GM20000 (cell line): ENCODE measurements at places on chromosomes 16 and 17.
A peak's percentile ranks its signal among the peaks of the same experiment; 100 is the strongest.

DNA sequence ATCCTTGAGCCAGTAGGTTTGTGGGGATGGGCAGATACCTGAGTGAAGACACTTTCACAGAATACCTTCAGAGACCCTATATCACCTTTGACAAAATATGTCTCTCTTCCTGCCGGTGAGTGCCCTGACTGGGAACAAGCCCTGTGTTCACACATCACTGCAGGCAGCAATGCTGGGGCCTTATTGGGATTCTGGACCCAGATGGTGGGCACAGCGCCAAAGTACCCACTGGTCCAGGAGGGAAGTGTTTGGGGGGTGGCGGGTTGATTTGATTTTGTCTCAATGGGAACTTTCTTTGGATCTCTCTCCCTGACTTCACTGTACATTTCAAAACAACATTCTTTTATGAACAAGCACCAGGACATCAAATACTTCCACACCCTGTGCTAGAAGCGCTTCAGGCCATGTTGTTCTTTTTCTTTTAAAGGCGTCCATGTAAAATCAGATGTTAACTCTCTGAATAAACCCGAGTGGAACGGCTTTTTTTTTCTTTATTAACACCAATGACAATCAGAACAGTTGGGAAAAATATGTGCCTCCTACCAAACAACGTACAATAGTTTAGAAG is 62.4 kb upstream of the AKTIP start:
- DNase-seq, result no peak

- peak; percentile 79 for DNase-seq
These were observed 11.9 kb upstream of the COL1A1 start for GRCh38 chr17:50213026-50214022.

DNA sequence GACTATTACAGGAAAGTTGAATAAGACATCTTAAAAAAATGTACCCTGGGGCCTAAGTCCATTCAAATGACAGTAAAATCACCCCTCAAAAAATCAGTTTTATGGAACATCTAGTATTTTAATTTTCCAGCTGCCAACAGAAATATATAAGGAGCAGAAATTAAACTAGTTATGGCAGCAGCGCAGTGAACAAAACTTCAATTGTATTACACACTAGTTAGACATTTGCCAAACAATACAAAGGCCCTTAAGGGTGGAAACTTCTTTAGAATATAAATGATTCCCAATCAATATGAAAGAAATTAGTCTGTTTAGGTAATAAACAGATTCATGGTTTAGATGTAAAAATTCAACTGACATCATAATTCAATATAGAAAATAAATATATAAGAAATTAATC is 18.1 kb upstream of the RFFL start:
- DNase-seq, result no peak

GRCh38 chr16:1777375-1778199 is 4.7 kb upstream of the MRPS34 start:
- DNase-seq, result no peak

DNA sequence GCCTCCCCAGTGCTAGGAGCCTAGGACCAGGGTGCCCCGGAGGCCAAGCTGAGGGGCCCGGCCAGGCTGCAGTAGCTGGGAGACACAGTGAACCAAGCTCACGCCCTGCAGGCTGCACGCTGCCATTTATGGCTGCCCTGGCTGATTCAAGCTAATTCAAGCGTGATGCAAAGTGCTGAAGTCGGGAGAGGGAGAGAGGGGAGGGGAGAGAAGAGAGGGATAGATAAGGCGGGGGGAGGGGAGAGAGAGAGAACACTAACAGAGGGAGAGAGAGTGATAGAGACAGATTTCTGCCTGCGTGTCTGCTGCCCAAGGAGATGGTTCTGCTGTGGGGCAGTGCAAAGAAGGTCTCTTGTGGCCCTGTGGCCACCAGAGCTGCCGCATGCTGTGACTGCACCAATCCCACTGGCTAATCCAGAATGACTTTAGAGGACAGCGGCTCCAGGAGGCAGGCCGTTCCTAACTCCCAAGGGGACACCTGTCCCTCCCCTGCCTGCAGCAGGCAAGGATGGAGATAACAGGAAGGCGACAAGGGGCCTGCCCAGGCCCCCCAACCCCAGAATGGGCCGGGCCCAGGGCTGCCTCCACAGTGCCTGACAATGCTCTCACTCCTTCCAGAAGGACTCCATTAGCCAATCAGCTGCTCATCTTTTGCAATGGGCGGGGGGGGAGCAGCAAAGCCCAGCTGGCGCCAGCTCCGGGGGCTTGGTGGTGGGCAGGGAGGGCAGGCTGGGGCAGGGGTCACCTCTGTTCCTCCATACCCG is 12.9 kb downstream of the MXRA7 start:
- DNase-seq, result no peak

DNA sequence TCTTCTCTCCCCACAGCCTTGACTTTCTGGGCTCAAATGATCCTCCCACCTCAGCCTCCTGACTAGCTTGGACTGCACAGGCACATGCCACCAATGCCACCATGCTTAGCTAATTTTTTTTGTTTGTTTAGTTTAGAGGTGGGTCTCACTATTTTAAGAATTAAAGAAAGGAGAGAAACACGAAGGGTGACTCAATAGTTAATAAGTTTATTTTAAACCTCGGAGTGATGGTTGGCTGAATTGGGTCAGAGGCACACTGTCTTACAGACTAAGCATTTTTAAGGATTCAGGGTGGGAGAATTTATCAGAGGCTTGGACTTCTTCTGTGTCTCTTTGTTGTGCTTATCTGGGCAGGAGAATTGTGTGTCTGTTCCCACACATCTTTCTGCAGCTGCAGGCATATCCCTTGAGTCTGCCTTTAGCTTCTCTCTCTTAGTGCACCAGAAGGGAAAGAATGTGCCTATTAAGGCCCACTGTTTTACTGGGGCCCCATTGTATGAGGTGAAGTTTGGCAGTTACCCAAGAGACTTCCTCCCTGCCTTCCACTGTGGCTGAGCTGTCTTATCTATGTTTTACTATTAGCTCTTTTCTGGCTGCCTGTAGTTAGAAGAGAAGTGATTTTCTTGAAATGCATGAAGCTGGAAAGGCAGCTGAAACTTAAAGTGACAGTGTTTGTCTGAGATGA is 2172.0 kb downstream of the TP53TG3F start:
- DNase-seq, result no peak

- DNase-seq, result peak; percentile 0
These were observed 192.8 kb downstream of the SHCBP1 start for GRCh38 chr16:46428108-46429061.

GRCh38 chr16:57988929-57989328 is 11.5 kb downstream of the ZNF319 start:
- DNase-seq, result no peak

- no peak for DNase-seq
These were observed 269.0 kb downstream of the ABCC12 start for GRCh38 chr16:47886631-47887415.

- DNase-seq, result no peak
These were observed 11.2 kb downstream of the METTL22 start for GRCh38 chr16:8632675-8633182.

DNA sequence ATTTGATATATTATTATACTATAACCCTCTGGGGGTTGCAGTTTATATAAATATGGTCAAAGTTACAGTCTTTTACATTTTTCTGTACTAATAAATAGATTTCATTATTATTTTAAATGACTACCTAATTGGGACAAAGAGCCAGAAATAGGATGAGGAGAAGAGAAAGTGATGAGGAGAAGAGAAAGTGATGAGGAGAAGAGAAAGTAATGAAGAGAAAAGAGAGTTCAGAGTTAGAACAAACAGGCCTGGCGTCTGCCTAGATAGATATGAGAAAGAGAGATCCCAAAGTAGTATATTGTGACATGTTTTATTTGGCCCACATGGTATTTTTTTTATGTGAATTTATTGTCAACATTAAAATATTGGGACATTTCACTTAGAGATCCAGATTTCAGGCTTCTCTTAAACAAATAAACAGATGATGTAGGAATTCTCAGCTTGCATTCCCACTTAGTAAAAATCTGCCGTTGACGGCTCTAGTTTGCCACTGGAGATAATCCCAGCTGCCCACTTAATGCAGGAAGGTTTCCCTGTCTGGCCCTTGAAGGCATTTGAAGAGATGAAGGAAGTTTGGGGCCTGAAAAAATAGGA is 210.7 kb downstream of the STX8 start:
- DNase-seq, result no peak

DNA sequence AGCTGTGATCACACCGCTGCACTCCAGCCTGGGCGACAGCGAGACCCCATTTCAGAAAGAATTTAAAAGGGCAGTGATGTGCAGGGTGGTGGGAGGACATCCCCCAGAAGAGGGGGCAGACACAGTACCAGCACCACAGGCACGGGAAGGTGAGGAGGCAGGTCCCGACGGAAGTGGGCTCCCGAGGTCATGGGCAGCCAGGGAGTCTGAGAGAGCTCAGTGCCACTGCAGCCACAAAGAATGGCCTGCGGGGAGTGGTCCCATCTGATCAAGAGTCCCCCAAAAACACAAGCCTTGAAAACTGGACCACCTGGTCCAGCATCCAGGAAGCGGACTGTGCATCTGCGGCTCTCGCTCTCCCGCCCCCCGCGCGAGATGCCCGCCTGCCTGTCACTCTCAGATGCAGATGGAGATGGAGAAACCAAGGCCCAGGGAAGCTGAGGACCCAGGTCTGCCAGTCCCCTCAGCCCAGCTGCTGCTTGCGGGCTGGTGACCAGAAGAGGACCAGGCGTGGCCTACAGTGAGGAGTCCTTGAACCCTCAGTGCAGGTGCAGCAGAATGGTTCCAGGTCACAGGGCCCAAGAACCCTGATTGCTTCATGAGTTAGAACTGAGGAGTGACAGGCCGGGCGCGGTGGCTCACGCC is 4.3 kb upstream of the CAPN15 start:
- no peak for DNase-seq

GRCh38 chr17:13635951-13636350 is 34.2 kb upstream of the HS3ST3A1 start:
- DNase-seq, result no peak

GRCh38 chr17:19812407-19812806 is 55.3 kb downstream of the ULK2 start:
- DNase-seq, result no peak

DNA sequence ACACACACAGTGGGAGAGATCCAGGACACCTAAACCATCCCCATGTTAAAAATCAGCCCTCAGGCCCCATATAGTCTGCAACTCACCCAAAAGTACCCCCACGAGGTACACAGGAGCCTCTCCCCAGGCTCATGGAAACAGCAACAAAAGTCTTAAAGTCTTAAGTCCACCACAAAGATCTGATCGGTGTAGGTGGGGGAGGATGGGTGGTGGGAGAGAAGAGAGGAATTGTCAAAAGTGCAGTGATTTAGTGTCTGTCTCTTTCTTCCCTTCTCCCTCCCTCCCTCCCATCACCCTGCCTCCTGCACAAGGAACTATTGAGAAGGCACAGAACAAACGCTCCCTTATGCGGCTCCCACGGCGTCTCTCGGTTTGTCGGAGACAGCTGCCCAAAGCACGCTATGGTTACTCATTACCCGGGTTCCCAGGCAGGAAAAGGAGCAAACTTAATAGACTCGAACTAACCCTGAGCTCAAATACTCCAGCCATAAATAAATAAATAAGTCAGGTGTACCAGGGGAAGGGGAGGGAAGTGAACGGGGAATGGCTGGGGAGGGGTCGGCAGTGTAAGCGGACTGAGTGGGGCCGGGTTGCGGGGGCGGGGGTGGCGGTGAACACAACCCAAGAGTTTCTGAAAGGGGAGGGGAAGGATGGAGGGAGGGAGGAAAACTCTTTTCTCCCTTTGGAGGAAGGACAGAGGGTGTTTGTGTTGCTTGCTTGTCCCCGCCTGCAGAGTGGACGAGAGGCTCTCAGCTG is 477.4 kb downstream of the SLC39A11 start:
- DNase-seq, result no peak

DNA sequence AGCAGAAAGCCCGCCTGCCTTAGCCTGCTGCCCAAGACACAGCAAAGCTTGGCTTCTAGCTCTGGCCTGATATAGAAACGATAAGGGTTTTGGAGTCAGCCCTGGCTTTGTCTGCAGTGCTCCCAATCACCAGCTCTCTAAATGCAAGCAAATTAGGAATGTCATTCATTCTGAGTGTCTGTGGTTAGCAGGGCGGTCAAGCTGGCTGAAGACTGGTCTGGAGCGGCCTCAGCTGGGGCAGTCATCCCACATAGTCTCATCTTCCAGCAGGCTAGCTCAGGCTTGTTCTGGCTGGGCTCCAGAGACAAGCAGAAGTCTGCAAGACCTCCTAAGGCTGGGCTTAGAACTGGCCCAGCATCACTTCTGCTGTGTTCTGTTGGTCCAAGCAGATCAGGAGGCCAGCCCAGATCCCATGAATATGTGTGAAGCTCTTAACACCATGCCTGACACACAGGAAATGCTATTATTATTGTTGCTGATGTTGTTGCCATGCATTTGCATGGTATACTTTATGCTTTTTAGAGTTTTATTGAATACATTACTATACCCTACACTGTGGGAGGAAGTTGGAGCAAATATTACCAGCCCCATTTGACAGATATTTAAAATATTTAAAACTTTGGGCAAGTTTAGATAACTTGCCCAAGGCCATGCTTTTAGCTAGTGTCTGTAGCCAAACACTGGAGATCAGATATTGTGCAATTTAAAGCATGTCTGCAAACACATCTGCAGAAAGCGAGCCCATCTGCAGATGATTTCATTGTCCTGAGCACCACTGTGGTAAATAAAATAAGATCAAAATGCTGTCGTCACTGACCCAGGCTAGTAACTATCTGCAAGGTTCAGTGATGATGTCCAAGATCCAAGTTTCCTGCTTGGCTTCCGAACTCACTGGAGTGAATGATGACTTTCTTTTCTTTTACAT is 24.8 kb downstream of the TMC7 start:
- no peak for DNase-seq

GRCh38 chr17:61583660-61584264 is 7.3 kb downstream of the NACA2 start:
- DNase-seq, result no peak

- DNase-seq, result no peak
These were observed 3.3 kb downstream of the CLEC3A start for GRCh38 chr16:78025631-78026030.

DNA sequence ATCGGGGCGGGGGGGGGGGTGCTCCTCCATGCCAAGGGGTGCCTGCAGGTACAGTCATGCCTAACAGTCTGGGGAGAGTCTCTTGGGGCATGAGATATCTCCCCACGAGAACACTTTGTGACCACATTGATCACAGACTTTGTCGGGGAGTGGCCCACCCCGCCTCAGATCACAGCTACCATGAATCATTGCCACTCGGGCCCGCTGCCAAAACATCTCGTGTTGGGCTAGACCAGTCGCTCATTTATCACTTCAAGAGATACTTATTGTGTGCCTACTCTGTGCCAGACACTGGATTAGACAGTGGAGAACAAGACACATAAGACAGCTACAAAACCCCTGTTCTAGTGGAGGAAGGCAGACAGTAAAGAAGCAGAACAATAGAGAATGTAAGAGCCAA is 72.6 kb downstream of the CLEC16A start:
- DNase-seq, result no peak

DNA sequence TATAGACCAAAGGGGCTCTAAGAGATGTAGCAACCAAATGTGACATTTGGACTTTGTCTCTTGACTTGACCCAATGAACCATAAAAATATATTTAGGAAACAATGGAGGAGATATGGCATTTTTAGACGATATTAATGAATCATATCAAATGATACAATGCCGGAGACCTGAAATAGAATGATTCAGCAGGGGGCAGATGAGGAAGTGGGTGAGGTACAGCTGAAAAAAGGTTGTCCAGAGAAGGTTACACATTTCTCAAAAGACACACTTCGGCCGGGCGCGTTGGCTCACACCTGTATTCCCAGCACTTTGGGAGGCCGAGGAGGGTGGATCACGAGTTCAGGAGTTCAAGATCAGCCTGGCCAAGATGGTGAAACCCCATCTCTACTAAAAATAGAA is 16.5 kb upstream of the SNN start:
- no peak for DNase-seq

GRCh38 chr16:4052096-4052495 is 64.1 kb downstream of the ADCY9 start:
- DNase-seq, result no peak

- no peak for DNase-seq
These were observed 67.7 kb downstream of the SMG6 start for GRCh38 chr17:2235792-2236366.
